ENCODE measurements at places on chromosomes 1 and 21.

DNA sequence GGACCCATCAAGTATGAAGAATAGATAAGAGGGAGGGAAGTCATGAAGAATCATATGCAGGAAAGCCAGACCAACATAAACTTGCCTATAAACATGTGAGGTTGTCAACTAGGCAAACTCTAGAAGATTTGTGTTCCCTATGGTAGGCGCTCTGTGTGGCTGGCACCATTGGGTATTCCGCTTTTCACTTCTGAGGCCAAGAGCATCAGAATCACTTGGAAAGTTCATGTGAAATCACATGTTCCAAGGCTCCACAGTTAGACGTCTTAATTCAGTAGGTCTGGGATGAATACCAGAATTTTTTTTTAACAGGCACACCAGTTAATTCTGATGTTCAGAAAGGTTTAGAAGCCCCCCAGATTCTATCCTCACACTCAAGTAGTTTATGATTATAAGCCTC, 50.5 kb upstream of the LAX1 start:
- DNase-seq, result no peak

DNA sequence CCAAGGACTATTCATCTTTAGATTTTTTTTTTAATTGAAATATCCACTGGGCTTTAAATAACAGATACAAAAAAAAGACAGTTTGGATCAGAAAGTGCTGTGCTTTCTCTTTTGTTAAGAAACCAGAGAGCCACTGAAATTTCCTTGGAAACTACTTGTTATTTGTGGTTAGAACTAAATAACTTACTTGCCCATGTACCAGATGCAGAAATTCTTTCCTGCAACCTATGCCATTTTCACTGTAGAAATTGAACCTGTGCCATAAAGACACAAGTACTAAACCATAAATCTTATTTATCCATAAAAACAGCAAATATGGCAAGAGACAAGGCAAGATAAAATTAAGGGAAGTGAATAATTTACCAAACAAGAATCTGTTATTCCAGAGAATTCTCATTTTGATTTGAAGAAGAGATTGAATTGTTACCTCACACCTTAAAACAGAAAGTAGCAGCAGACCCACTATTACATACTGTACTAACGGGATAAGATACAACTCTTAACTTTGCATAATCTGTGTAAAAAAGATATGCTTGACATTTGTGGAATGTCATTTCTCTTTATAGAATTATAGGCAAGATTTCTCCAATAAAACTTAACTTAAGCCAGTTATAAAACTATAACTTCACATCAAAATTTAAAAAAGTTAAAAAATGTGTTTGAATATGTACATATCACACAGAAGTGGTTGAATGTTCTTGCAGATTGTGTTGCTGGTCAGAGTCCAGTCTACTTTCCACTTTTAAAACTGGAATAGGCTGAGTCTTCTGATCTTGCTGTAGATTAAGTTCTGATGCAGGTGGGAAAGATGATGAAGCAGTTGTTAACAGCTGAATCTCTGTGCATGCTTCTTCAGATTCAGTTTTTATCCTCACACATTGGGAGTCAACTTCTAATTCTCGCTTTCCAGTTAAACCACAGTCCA, 6.3 kb upstream of the PHTF1 start:
- no peak for DNase-seq

GRCh38 chr1:145906954-145907753, 2.7 kb downstream of the ITGA10 start:
- no peak for DNase-seq

- DNase-seq, result no peak
Observed at GRCh38 chr1:53541761-53542550, 82.8 kb downstream of the DMRTB1 start.

GRCh38 chr1:62228136-62228882, 33.7 kb downstream of the L1TD1 start:
- no peak for DNase-seq

- DNase-seq, result no peak
Observed at GRCh38 chr1:12031039-12031980, 12.0 kb downstream of the MIIP start.

DNA sequence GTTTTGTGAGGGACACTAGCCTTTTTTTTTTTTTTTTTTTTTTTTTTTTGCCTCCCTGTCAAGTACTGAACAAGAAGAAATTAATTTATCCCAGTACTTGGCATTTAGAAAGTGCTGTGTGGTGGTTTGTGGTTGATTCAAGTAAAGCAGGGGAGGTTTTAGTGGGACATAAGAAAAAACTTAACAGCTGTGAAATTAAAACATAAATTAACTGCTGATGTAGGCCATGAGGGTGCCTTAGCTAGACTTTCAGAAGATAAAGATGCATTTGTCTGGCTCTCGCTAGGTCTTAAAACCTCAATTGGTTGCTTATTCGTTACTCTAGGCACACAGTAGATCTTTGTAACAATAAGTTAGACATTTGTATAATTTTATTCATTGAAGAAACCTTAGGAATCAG, 52.3 kb downstream of the SPATA46 start:
- no peak for DNase-seq

GRCh38 chr1:31715087-31715872, 11.5 kb upstream of the COL16A1 start:
- peak; percentile 95 for DNase-seq

- DNase-seq, result no peak
Observed at GRCh38 chr1:78165816-78166215, 120.0 kb downstream of the GIPC2 start.

DNA sequence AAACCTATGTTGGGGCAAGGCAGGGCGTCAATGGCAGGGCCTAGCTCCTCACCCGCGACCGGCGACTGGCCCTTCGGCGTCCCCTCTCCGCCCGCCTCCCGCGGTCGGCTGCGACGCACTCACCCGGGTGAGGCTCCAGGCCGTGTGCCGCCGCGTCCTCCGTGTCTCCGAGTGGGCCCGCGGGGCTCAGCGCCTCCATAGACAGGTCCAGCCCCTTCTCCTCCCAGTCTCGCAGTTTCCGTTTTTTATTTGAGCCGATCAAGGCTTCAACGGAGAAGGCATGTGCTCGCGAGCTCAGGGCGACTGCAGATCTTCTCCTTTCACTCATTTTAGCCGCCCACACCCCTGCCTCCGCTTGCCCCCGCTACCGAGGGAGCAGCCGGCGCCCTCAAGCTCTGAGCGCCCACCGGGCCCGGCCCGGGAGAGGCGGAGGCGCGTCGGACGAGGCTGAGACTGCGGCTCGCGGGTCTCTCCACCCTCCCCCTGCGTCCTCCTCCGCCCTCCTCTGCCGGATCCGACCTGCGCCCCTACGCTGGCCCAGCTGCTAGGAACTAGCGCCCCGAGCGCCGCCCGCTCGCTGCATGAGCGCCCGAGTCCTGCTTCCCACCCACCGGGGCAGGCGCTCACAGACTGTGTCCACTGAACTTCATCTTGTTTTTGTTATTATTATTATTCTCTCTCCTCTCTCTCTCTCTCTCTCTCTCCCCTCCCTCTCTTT, 516 bp downstream of the TBX15 start:
- no peak for DNase-seq

GRCh38 chr21:38236232-38236631, 20.6 kb upstream of the KCNJ15 start:
- DNase-seq, result no peak

GRCh38 chr1:31567956-31568570, 8.3 kb upstream of the TINAGL1 start:
- no peak for DNase-seq

- no peak for DNase-seq
Observed at GRCh38 chr1:10610901-10611600, 136.3 kb downstream of the PEX14 start.

- DNase-seq, result no peak
Observed at GRCh38 chr1:159924025-159924790, 1.1 kb downstream of the TAGLN2 start.

GRCh38 chr1:24635195-24635843, 7.8 kb upstream of the SRRM1 start:
- peak; percentile 60 for DNase-seq

- peak; percentile 78 for DNase-seq
Observed at GRCh38 chr1:212814537-212815334, 23.0 kb downstream of the TATDN3 start.

- no peak for DNase-seq
Observed at GRCh38 chr1:51756290-51756689, 122.2 kb downstream of the NRDC start.

GRCh38 chr1:96416111-96416595, 305.4 kb upstream of the PTBP2 start:
- DNase-seq, result no peak

DNA sequence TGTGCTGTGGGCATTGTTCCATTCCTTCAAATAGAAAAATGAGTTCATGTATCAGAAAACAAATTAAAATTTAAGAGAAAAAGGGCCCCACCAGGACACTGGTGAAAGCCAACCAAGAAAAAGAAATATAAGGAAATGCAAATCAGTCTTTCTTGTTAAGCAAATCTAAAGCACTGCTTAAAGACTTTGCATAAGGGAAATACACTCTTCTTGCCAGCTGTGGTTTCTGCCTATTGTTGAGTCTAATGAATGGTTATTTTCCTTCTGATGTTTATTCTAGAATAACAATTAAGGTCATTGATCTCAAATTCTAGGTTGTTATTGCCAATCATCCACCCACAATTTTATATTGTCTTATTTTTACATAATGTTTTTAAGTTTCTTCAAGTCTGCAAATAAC, 158.6 kb upstream of the SNX7 start:
- no peak for DNase-seq

- DNase-seq, result peak; percentile 31
Observed at GRCh38 chr21:41774467-41775148, 7.8 kb upstream of the RIPK4 start.

GRCh38 chr1:23568608-23569383, 9.5 kb upstream of the ID3 start:
- DNase-seq, result no peak

DNA sequence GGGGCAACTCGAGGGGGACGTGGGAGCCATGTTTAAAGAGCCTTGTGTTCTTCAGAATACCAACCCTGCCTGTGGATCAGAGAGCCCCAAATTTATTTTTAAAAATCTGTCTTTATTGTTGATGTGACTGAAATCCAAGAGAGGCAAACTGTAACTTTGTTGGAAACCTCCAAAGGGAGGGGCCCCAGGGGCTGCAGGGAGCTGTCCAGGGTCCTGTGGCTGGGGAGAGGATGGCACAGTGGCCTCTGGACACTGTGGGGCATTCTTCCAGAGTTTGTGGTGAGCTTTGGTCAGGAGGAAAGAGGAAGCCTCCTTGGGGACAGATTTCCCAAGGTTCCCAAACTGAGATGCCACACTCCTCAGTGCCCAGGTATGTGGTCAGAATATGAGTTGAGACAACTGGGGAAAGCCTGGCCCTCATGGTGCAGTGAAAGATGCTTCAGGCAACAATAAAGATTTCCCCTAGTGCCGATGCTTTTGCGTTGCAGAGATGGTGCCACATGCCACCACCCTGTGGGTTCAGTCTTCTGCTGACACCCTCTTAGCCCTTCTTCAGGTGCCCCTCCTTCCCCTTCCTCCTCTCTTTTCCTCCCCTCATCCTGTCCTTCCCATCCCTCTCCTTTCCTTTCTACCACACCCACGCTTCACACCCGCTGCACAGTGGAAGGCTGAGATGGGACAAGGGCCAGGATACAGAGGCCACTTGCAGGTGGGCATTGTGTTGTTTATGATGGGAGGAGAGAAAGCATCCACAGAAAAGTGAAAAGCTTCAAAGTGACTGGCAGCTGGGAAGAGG, 122.1 kb downstream of the UCK2 start:
- DNase-seq, result peak; percentile 65

DNA sequence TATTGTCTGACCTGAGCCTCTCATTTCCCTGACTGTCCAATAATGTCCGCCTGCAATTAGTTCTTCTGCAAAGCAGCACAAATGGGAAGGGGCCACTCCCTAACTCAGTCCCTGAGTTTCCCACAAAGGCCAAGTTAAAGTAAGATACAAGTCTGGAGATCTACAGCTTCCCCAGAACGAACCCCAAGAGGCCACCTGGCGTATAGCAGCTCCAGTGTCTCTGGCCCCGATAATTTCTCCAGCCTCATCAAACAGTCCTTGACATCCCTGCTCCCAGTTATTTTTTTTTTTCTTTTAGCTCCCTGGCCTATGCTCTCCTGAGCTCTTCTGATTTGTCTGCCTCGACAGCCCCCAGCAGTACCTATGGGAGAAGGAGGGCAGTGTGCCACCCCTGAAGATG, 8.1 kb upstream of the ACKR1 start:
- no peak for DNase-seq

GRCh38 chr1:93205892-93206566, 25.5 kb downstream of the CCDC18 start:
- no peak for DNase-seq

GRCh38 chr1:31666263-31666963, 21.7 kb upstream of the PEF1 start:
- DNase-seq, result peak; percentile 33

GRCh38 chr1:237108297-237109040, 66.5 kb downstream of the RYR2 start:
- DNase-seq, result no peak

All from NCI-H345 (cell line).